ENCODE measurements at places on chromosomes 4 and X. TPM values are rescaled to one million over a fixed set of nuclear protein-coding genes. Genes with fewer than 3 reads are reported as not detected.

GRCh38 chr4:154049457-154050181 lies 260.7 kb upstream of the SFRP2 start:
- peak; percentile 6 for DNase-seq

Gene JCHAIN
- polyA plus RNA-seq = 0.17 TPM

Gene PCYT1B
- not detected for polyA plus RNA-seq

Gene GIMD1
- polyA plus RNA-seq = not detected

DNA sequence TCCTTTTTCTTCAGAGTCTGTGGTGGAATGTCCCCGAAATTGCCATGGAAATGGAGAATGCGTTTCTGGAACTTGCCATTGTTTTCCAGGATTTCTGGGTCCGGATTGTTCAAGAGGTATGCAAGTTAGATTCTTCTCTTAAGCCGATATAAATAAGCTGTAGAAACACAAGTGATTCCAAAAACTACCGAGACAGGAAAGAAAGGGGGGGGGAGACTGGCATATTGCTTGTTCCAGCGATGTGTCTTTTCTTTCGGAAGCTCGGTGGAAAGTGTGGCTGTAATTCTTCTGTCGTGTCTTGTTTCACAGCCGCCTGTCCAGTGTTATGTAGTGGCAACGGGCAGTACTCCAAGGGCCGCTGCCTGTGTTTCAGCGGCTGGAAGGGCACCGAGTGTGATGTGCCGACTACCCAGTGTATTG lies 236.9 kb downstream of the DCTD start:
- no peak for DNase-seq

Gene POU3F4
- polyA plus RNA-seq = not detected

DNA sequence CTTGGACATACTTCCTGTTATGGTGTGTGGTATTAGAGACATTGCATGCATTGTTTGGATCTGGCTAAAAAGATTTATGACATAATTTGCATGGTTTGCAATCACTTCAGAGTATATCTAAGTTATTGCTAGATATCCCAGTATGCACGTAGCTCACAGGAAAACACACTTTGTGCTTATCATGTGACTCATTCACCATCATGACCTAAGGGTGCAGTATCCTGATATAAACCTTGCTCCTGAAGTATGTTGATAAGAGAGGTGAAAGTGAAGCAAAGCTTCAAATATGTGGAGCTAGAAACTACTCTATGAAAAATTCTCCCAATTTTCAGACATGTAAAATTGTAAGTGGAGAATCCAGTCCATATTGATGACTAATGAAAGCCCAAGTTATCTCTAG lies 46.9 kb upstream of the GRXCR1 start:
- DNase-seq = no peak

Gene NLRP2B
- not detected for polyA plus RNA-seq

DNA sequence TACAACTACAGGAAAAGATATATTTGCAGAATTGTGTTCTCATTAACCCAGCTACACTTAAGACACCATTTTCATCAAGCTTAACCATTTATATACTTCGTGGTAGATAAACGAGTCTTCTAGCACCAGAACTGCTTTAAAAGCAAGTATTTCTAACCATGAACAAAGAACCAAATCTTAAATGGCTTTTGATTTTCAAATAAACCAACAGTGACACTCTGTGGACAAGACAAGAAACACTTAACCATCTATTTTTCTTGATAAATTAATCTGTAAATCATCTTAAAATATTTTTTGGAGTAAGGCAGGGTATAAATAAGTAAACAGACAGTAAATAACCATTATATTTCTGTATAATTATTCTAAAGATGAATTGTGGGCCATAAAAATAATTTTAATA lies 10.2 kb downstream of the BEND2 start:
- DNase-seq = peak; percentile 34

DNA sequence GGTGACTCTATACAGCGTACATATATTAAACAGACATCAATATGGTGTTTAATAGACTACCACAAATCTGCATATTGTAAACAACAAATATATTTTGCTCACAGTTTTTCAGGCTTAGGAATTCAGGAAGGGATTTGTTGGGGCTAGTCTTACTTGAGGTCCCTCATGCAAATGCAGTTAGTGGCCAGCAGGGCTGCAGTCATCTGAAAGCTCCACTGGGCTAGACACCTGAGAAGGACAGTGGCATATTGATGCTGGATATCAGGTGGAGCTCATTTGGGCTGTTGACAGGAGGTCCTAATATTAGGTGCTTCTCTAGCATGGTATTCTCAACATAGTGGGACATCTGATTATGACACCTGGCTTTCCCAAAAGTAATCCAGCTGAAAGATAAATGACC lies 493.8 kb upstream of the PABPC4L start:
- no peak for DNase-seq

GRCh38 chr4:68463796-68464195 lies 16.5 kb downstream of the TMPRSS11E start:
- DNase-seq = no peak

Gene EDA2R
- 13.0 TPM for polyA plus RNA-seq

DNA sequence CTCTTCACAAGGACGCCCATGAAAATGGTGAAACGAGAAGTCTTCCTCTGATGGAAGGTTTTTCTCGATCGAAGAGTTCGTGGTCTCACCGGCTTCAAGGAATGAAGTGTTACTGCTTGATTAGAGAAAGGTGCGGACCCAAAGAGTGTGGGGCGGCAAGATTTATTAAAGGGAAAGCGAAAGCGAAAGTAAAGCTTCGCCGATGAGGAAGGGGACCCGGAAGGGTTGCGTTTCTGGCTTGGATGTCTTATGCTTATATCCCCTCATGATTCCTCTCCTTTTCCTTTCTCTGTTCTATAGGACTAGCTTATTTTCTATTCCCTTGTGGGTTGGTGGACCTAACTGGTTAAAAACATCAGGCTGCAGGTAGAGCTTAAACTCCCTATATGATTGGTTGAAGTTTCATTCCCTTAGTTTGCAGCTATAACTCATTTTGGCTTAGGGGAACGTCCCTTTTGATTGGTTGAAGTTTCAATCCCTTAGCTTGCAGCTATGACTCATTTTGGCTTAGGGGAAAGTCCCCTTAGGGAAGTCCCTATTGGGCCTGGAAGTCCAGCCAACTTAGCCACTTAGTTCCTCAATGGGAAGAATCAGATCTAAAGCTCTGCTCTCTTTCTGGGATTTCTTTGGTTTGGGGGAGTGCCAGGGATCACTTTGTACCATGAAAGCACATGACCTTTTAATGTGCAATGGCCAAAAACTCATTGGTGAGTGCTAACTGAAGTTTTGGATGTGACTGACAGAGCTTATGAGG lies 1025.0 kb upstream of the PCDH10 start:
- DNase-seq = peak; percentile 1
